CD8-positive, alpha-beta T cell (primary cell): ENCODE measurements at places on chromosomes 13 and 19. TPM values are rescaled to one million over a fixed set of nuclear protein-coding genes. Genes with fewer than 3 reads are reported as not detected.

Gene CD37
- 281 TPM for total RNA-seq

Gene FOXA3
- not detected for total RNA-seq

Gene KIR3DL1
- total RNA-seq: 0.16 TPM

Gene CEACAM16
- not detected for total RNA-seq

Gene FCER2
- total RNA-seq: 2.3 TPM

Gene ZNF606
- 13.0 TPM for total RNA-seq

Gene ACP4
- total RNA-seq: not detected

Gene HCST
- total RNA-seq: 101 TPM

Gene TMEM86B
- total RNA-seq: 9.3 TPM

Gene ZNF560
- not detected for total RNA-seq

Gene PROZ
- not detected for total RNA-seq

Gene ZNF296
- total RNA-seq: 3.4 TPM

Gene ANKLE1
- 1.3 TPM for total RNA-seq

Gene KCNRG
- total RNA-seq: 0.73 TPM

Gene PRR19
- 0.19 TPM for total RNA-seq

Gene FBXO46
- total RNA-seq: 15.2 TPM

Gene CKAP2
- total RNA-seq: 52.3 TPM

Gene KCTD15
- total RNA-seq: 0.27 TPM

Gene RNU6-9
- not detected for total RNA-seq

Gene TNFRSF19
- not detected for total RNA-seq

Gene FBXL12
- total RNA-seq: 38.9 TPM

Gene SLC8A2
- total RNA-seq: not detected

Gene FGF21
- not detected for total RNA-seq

Gene PABPC3
- 1.4 TPM for total RNA-seq

Gene FFAR1
- 0.92 TPM for total RNA-seq
